ENCODE measurements at places on chromosomes 2 and 18.

DNA sequence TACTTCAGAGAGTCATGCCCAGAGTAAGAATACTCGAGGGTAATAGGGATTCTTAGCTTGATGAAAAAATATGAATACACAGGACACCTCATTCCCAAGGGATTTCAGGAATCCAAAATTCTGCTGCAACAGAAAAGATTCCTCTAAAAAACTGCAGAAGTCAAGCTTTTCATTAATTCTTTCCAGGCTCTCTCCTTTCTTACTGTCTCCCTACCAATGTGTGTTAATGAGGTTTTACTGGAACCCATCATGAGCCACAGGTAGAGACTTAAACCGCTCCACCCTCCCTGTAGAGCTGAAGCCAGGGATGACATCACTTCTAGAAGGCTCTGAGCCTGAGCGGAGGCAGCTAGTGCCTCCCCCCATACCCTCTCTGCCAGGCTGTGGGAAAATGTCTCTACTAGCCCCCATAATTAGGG lies 3.4 kb downstream of the SDC1 start:
- DNase-seq, result no peak

DNA sequence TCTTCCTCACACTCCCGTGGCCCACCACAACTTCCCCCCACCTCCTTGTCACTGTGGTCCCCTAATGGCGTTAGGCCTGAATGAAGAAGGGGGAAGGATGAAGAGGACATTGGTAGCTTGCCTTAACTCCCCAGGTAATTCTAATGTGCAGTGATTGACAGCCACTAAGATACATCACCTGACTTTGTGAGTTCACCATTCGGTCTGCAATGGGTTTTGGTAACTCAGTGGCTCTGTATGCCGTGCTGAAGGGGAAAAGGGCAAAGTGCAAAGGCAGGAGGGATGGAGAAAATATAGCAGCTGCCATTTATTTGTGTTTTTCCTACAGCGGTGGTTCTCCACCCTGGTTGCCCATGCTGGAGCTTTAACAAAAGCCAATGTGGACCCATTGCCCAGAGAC lies 42.2 kb downstream of the ABCG8 start:
- no peak for DNase-seq

- no peak for DNase-seq
Measured at GRCh38 chr2:164514491-164514890, 106.8 kb downstream of the GRB14 start.

DNA sequence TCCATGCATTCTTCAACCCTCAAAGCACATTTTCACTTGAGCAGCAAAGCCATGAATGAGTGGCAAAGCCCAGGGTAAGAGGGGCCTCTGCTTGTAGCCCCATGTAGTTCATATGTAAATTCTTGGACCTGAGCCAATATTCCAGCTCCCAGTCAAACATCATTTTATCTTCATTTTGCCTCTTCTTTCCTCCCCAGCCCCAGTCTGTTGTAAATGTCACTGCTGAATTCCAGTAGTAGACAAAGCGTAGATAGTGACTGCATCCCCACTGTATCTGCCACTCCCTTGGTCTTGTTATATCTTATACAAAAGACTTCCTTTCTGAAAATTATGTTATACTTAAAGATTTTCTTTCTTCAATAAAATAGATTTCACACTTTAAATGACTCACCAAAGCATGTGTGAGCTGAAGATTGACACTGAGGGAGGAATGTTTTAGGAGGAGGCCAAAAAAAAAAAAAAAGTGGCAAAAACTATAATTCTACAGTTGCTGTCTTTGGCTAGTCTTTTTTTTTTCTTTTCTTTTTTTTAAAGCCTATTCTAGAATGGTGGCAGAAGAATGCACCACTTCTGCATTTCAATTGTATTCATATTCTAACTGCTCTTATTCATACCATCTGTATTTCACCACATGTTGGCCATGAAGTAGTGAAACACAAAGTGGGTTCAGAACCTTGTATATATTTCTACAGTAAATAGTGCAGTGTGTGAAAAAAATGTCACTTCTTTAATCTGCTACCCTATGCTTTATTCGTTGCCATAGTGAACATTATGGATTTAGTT lies 306.1 kb downstream of the CPS1 start:
- no peak for DNase-seq

DNA sequence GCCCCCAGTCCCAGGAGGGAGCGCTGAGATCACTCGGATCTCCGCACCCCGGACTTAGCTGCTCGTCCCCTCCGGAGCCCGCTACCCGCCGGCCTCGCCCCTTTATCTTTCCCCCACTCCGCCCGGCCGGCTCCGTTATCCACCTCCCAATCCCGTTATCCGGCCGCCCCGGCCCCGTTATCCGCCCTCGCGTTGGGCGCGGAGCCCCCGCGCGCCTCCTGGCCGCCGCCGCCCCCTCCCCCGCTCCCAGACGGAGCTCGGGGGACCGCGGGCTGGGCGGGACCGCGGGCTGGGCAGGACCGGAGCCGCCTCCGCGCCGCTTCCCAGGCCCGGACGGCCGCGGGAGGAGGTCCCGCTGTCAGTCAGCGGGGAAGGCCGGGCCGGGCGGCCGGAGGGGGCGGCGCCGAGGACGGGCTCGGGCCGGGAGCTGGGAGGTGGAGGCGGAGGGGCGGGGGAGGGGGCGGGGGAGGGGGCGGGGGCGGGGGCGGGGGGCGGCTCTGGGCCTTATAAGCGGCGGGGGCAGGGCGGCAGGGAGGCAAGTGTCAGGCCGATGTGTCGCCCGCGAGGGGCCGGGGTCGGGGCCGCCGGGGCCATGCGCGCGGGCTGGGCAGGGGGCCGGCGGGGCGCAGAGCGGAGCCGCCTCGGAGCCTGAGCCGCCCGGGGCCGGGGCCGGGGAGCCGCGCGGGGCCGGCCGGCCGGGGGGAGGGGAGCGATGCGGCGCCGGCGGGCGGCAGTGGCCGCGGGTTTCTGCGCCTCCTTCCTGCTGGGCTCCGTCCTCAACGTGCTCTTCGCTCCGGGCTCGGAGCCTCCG lies at the start of gene PKDCC:
Gene PKDCC, plus strand, starts transcription at position 534 of the 811 bp plus-strand sequence. Its CDS starts 179 bp downstream, at position 713.
- peak; percentile 95 for DNase-seq

DNA sequence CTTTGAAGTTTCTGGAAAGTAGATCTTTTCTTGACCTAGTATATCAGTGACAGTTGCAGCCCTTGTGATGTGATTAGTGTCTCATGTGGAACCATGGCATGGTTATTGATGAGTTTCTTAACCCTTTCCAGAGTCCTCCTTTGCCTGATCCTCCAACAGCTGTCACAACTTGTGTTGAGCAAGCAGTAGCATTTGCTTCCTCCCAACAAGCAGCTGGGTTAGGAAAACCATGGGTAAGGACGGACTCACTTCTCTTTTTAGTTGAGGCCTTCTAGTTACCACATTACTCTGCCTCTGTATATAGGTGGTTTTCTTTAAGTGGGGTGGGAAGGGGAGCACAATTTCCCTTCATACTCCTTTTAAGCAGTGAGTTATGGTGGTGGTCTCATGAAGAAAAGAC lies 96.3 kb downstream of the XRCC5 start:
- no peak for DNase-seq

- no peak for DNase-seq
Measured at GRCh38 chr2:9594366-9595054, 36.3 kb downstream of the YWHAQ start.

GRCh38 chr2:5352286-5352685 lies 339.9 kb upstream of the SOX11 start:
- DNase-seq, result peak; percentile 26

DNA sequence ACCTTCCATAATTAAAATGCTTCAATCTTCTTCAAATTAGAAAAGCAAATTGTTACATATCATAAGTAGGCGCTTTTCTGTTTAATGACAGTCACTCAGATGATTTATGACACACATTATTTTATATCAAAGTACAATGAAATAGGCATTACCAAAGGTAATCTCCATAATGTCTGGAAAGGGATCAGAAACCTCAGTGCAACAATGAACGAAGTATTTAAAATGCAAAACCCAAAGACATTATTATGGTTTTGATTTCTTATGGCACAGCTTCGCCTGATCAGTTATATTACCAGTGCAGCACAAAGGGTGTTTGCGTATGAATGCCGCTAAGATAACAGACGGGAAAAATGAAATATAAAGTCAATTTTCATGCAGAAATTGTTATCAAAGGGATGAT lies 162.2 kb upstream of the MEIS1 start:
- DNase-seq, result no peak

GRCh38 chr2:128409326-128410034 lies 90.8 kb upstream of the HS6ST1 start:
- DNase-seq, result no peak

DNA sequence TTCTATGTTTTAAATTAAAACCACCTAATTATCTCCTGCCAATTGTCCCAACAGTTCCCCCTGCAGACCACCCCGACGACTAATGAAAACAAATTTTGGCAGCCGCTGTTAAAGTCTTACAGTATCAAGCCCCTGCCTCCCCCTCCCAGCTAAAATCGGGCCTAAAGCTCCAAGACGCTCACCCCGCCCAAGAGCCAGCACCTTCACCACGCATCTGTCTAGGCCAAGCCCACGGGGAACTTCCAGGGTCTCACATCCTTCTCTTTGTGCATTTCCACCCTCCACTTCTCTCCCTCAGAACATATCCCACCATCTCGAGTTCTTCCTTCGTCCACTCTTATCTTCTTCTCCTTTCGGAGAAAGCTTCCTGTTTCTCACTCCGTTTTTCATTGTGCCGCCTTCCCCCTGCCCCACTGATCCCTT lies 445 bp downstream of the PRPF40A start:
- peak; percentile 45 for DNase-seq

- no peak for DNase-seq
Measured at GRCh38 chr2:9735335-9735734, 104.5 kb upstream of the YWHAQ start.

GRCh38 chr18:35732636-35733035 lies 151.1 kb downstream of the GALNT1 start:
- DNase-seq, result peak; percentile 40

GRCh38 chr2:48856144-48856543 lies 100.6 kb upstream of the LHCGR start:
- no peak for DNase-seq

DNA sequence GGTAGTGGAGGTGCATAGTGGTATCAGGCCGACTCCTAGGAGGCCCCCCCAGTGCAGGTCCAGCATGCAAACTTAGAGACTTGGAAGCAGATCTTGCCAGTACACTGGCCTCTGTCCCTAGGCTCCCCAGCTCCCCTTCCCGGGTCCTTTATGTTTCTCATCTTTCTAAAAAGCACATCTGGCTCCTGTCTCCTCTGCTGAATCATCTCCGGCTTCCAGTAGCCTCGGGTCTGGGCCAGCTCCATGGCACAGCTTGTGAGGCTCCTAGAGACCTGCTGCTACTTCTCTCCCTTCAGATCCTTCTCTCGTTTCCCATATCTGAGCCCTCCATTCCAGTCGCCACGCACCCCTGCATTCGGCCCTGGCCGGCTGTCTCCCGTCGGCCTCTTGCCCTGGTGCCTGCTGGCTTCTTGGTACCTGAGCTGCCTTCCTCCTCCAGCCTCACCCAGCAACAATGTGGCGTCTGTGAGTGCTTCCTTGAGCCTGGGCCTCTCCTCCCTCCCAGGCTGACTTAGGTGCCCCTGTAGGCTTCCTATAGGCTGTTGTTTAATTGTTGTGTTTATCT lies 6.6 kb downstream of the TRAF3IP1 start:
- DNase-seq, result no peak

DNA sequence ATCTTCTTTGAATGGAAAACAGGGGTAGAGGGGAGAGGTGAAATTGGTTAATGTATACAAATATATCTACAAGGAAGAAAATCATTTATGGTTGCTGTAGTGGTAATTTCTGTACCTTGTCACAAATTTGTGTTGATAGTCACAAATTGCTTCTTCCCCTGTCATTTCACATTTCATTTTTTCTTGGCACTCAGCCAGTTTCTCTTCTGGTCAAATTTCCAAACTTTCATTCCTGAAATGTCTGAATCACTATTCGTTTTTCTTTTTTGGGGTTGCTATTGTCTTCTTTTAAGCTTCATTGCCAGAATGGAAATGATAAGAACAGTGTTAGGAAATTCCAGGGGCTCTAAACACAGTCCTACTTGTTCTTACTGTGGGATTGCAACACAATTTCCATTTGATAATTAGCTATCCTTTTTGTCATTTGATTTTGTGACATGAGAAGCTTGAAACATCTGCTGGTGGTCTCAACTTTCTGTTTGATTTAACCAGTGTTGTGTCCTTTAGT lies 136.0 kb upstream of the GCFC2 start:
- no peak for DNase-seq

DNA sequence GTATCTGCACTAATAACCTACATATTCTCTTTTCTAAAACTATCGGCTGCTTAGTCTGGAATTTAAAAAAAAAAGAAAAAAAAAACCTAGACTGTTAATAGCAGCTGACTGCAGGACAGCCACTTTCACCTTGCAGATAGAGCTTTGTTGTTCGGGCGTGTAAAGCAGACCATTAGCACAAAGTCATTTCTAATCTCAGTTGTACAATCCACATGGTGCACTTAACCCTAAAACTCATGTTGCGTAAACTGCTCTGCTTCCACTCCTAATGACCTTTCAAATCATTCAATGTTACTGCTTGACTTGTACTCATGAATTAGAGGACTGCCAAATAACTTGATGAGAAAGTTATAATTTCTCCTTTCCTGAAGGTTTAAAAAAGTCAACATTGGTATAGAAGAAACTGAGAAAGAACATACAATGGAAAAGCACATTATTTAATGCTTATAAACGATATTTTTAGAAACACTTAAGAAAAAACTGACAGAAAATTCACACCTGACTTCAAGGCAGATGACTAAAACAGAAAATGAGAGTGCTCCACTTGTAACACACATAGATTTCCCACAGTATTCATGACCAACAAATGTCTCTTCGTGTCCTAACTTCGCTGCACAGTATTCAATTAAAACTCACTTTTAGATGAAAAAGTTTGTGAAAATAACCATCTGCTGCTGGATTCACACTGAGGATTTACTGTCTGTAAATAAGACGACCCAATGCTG lies 2.6 kb downstream of the CDH2 start:
- no peak for DNase-seq

GRCh38 chr18:58896734-58897508 lies 32.2 kb downstream of the ZNF532 start:
- no peak for DNase-seq

DNA sequence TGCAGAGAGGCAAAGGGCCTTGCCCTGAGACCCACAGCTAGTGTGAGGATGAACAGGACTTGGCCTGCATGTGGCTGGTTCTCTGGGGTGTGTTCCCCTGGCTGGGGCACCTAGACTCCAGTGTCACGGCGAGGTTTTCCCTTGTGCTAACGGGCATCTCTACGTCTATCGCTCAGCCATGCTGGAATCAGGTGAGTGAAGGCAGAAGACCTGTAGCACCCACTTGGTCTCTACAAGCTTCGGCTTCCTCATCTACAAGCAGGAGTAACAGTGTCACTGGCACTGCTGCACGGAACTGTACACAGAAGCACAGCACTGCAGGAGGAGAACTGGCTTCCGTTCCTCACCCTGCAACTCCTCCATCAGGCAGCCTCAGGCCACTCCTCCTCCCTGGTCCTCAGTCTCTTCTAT lies 30.6 kb downstream of the HS1BP3 start:
- no peak for DNase-seq

GRCh38 chr2:143169105-143169504 lies 39.9 kb downstream of the ARHGAP15 start:
- no peak for DNase-seq
